ENCODE measurements at places on chromosomes 16 and 17. TPM values are rescaled to one million over a fixed set of nuclear protein-coding genes. Genes with fewer than 3 reads are reported as not detected.

DNA sequence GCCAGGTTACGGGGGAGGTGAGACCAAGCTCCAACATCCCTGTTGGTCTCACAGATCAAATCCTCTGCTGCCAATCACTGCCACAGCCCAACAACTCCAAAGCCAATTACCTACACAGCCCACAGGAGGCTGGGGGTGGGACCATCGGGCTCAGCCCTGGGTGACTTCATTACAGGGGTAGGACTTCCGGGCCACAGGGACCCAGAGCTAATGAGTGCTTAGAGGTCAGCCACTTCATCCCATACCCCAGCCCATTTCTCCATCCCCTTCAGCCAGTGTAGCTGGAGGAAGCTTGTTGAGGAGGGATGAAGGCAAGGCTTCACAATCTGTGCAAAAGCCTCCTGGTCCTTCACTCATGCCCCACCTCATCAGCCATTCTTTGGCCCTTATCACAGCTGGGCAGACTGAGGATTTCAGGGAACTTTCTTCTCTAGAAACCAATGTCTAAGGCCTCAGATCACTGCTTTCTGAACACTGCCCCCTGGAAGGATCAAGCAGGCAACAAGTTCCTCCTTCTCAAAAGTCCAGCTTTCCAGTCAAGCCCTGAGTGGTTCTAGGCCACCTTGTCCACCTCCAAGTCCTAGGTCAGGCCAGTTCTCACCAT lies 5.8 kb downstream of the FOXN1 start:
- DNase-seq = no peak

DNA sequence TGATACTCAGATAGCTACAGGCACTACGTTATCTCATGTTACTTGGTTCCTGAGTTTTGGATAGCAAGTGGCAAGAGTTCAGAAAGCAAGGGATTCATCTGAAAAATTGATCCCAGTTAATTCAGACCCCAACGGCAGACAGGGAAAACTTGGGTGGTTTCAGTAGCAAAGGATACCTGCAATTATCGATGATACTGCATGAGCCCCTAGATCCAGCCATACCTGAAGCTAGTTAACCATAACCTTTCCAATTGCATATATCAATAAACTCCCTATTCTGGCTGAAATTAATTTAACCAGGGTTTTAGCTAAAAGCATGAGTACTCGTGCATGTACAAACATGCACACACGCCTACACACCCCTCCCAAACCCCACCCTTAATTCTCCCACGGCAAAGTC lies 4.3 kb downstream of the KNOP1 start:
- DNase-seq = no peak

DNA sequence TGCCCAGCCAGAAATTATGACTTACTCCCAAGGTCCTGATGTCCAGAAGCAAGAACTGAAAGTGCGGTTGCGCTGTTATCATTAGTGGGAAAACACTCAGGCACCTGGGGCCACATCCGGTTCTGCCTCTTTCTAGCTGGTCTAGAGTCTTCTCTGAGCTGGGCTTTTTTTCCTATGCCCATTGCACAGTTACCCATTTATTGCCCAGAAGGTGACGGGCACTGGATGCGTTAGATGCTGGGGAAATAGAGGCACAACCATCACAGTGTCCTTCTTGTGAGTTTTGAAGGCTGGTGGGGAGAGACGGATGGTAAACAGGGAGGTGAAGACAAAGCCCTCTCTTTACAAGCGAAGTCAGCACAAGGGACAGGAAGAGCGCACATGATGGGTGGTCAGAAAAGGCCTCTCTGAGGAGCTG lies 37.7 kb downstream of the PLCG2 start:
- no peak for DNase-seq

Gene PTX4
- total RNA-seq = 0.26 TPM

- DNase-seq = no peak
Observed at GRCh38 chr17:65449495-65449894, 112.0 kb downstream of the AXIN2 start.

GRCh38 chr17:49962599-49963308 lies 6.2 kb upstream of the DLX4 start:
- DNase-seq = no peak

Gene C1QTNF1
- total RNA-seq = 439 TPM

GRCh38 chr17:9054126-9054975 lies 33.0 kb downstream of the NTN1 start:
- no peak for DNase-seq

Gene KRTAP4-7
- total RNA-seq = not detected

GRCh38 chr16:8184854-8185253 lies 405.5 kb downstream of the TMEM114 start:
- DNase-seq = no peak

All from aorta (tissue), 5 donors.